BJ (cell line): ENCODE measurements at places on chromosomes 7 and 10. TPM values are rescaled to one million over a fixed set of nuclear protein-coding genes. Genes with fewer than 3 reads are reported as not detected.

DNA sequence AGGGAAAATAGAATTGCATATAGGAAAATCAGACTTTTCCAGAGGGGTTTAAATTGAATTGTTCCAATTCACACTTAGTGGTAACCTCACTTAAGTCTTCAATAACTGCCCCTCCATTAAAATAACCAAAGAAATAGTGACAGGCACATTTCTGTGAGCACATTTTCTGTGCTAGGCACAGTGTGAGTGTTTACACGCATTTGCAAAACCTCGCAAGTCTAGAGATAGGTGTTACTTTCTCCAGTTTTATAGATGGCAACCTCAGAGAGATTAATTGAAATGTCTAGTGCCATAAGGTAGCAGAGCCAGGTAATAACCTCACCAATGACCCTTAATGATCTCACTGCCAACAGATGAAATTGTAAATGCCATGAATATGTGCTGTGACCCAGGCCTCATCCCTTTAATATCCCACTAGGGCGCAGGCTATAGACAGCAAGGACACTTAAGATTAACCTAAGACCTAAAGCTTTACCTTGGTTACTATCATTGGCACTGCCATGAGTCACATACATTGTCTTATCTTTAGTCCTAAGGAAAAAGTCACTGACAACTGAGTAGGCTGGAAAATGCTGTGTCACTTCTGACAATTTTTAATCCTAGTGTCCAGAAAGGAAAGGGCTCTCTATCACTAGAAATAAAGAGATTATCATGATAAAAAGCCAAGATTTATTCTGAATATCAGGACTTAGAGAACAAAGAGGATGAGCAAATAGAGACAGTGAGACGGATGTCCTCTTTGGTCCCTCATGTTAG lies 187.8 kb downstream of the PPP1R17 start:
- no peak for DNase-seq

GRCh38 chr7:100603726-100604027 lies 1.5 kb downstream of the PCOLCE start:
- DNase-seq = no peak

- DNase-seq = peak; percentile 39
These were observed 62.8 kb downstream of the TACC2 start for GRCh38 chr10:122051609-122052385.

TRPV5 gene
- polyA plus RNA-seq = 0.04 TPM in 1 of 2 replicates, not detected in the other
